ENCODE measurements at places on chromosomes 3 and 15.

- no peak for DNase-seq
Measured at GRCh38 chr15:74812533-74812932, at the start of gene LMAN1L. Gene LMAN1L, plus strand, starts transcription at chr15:74812835. Its CDS starts 20 bp downstream, at chr15:74812855.

- no peak for DNase-seq
Measured at GRCh38 chr3:107627962-107628542, 105.3 kb downstream of the BBX start.

GRCh38 chr15:42107473-42107872 lies 13.1 kb upstream of the PLA2G4D start:
- no peak for DNase-seq

DNA sequence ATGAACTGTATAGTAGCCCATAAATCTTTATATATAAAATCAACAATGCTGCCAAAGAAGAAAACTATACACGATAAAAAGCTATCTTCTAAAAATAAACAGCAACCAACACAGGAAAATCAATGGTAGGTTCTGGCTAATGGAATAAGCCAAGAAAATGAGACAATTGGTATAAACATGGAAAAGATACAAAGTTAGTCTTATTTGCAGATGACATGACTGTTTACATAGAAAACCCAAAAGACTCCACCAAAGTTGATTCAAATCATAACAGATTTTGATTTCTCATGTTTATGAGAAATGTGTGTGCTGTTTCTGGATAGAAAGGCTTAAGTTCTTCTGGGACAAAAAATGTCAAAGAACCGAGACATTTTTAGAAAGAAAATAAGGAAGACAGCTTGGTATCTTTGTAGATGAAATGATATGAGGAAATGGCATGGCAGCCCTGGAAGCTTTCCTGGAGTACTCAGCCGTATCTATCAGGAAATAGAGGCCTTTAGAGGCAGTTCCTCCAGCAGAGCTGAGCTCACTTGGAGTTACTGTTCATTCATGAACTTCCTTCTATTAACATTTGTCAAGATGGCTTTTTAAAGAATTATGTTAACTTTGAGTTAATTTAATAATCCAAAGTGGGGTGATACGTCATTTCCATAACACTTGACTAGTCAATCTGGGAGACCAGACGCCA lies 36.7 kb upstream of the VILL start:
- DNase-seq, result no peak

DNA sequence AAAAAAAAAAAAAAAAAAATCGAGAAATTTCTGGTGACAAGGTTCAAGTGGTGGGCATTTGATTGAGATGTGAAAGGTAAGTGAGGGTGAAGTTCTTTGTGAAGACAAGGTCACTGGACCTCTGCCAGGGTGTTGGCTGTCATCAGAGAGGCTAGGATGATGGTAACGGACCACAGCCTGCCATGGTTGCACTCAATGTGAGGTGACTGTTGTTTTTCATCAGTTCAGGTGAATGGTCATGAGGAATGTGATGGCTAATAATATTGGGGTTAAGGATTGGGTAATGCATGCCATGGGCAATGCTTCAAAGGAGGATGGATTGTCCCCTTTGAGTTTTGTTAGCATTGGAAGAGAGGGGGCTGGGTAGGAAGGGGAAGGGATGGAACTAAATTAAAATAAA lies 4.3 kb upstream of the ALPK3 start:
- DNase-seq, result no peak

GRCh38 chr3:135558906-135559305 lies 406.6 kb upstream of the PPP2R3A start:
- DNase-seq, result no peak

DNA sequence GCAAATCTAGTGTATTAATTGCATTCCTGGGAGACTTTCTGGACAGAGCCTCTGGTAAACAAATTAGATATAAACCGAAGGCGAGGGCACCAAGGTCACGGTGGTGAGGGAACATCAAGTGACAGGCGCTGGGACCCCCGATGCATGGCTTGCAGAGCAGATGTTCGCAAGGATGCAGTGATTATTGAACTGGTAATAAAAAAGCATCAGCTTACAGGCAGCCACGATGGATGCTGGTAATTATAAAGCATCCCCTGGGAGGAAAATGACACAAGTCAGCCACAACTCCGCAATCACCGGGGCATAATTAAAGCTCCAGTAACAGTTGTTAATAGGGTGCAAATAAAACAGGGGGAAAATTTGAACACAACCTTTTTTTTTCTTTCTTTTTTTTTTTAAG lies 231.1 kb upstream of the DPH6 start:
- DNase-seq, result no peak

- DNase-seq, result no peak
Measured at GRCh38 chr15:89486726-89487050, 9.7 kb downstream of the RHCG start.

GRCh38 chr3:169663951-169664820 lies 674 bp upstream of the MECOM start:
- no peak for DNase-seq

DNA sequence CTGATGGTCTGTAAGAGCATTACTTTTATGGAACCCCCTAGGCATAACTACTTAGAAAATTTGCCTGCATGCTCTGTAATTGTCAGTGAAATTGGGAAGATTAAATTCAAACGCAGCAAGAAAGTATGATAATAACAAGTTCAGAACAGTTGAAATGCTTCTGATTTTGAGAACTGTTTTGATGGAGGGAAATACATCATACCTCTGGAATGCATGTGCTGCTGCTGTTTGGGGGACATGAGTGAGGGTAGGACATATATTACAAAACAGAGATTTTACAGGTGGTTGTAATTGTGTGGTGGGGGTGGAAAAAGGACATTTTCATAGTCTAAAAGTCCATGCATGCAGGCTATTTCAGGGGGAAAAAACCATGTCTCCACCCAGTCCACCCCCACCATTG lies 135.0 kb upstream of the DPH6 start:
- no peak for DNase-seq

GRCh38 chr15:66162286-66162685 lies 91.3 kb downstream of the MEGF11 start:
- DNase-seq, result no peak

DNA sequence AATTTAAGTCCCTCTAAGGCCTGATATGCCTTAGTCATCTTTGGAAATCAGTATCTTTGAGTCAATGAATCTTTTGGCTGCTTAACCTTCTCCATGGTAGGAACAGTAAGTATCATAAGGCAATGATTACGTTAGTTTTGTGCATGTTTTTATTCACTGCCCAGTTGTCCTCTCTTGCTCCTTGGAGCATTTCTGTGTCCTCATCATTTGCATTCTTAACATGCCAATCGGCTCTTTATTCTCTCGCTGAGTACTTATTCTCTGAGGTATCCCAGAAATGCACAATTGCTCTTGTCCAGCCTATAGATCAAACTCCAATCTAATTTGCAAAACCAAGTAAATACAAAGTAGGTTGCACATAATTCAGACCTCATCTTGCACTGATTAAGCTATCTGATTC lies 405.0 kb upstream of the IL12A start:
- no peak for DNase-seq

- no peak for DNase-seq
Measured at GRCh38 chr3:48681974-48682610, 3.6 kb downstream of the NCKIPSD start.

GRCh38 chr3:45988804-45989203 lies 6.8 kb downstream of the FYCO1 start:
- no peak for DNase-seq

- no peak for DNase-seq
Measured at GRCh38 chr3:59908701-59909100, 858.9 kb upstream of the CFAP20DC start.

DNA sequence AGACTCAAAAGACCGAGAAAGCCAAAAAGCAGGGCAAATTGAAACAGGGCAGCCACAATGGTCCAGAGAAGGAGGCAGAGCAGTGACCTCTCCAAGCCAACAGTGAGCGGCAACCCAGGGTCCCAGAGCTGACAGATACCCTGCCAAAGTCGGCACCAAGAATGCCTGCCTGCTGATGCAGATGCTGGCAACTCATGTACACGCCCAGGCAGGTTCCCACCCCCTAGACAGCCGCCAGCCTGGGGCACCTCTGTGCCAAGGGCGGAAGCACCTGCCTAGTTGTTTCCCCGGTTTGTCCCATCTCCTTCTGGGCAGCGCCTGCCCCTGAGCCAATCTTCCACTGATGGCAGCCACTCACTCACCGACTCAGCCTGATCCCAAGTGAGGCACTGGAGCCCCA lies 22.1 kb downstream of the KLHL25 start:
- DNase-seq, result no peak

GRCh38 chr3:15332405-15333098 lies at the start of gene SH3BP5:
Gene SH3BP5, minus strand, starts transcription at chr3:15332586. Its CDS starts 178 bp downstream, at chr3:15332408.
- DNase-seq, result peak; percentile 59

- no peak for DNase-seq
Measured at GRCh38 chr15:72907733-72908132, 124.2 kb upstream of the ADPGK start.

DNA sequence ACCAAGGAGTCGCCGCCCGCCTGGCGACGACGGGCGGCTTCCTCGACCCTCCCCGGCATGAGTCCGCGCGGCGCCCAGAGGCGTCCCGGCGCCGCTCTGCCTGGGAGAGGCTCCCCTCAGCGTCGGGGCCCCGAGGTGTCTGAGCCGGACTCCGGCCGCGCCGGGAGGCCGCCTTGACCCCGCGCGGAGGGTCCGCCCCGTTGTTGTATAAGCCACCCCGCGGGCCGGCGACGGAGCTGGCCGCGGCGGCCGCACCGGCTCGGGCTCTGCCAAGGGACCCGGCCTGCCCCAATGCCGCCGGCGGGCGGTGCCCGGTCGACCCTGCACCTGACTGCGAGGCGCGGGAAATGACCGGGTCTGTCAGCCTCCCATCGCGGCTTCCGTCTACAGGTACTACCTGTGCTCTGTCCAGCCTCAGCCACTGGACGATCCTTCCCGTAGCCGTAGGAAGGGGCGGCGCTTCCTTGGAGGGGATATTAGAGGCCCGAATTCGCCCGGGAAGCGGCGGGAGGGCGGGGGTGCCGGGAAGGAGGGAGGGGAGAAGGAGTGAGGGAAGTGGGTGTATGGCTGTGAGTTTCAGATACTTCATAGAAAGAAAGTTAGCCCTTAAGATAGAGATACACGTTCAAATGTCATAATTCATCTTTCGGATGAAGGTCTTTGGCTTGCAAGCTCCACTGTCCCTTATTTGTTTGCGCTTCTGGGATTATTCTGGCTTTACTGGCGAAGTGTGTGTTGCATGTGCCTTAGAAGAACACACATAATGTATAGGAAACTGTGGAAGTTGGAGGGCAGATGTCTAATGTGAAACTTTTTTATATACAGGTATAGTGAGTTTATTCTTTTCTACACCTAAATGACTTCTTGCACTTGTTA lies 620 bp downstream of the ABHD5 start:
- peak; percentile 5 for DNase-seq
